Motor neuron (in vitro differentiated cells): ENCODE measurements at places on chromosomes 1 and 21. TPM values are rescaled to one million over a fixed set of nuclear protein-coding genes. Genes with fewer than 3 reads are reported as not detected.

Gene CHI3L2
- total RNA-seq: 3.1 and 4.0 TPM in 2 replicates

Gene GPATCH4
- total RNA-seq: 16.5 and 20.9 TPM in 2 replicates

Gene LHX4
- total RNA-seq: 8.1 TPM in 2 replicates

Gene SPTA1
- total RNA-seq: 0.36 and 0.38 TPM in 2 replicates

Gene RGS13
- total RNA-seq: 0.73 and 0.85 TPM in 2 replicates

Gene SLC30A2
- total RNA-seq: 0.10 and 0.43 TPM in 2 replicates

Gene FAM151A
- not detected in 2 replicates for total RNA-seq

Gene RAP1GAP
- total RNA-seq: 1.3 and 6.6 TPM in 2 replicates

Gene TEDDM1
- total RNA-seq: 0.21 and 0.27 TPM in 2 replicates

Gene RNU1-3
- total RNA-seq: 3,878 and 4,525 TPM in 2 replicates

Gene ACTN2
- total RNA-seq: 4.2 and 5.0 TPM in 2 replicates

Gene TLCD4
- 0.94 and 2.0 TPM in 2 replicates for total RNA-seq

Gene TCHHL1
- total RNA-seq: 0.05 and 0.13 TPM in 2 replicates

Gene TMPRSS2
- total RNA-seq: 0.29 TPM in 1 of 2 replicates, not detected in the other

Gene VSIG8
- 0.15 TPM in 1 of 2 replicates, not detected in the other for total RNA-seq

Gene PLA2G2D
- not detected in 2 replicates for total RNA-seq

Gene PERM1
- total RNA-seq: 1.7 TPM in 1 of 2 replicates, not detected in the other

Gene CLDN14
- total RNA-seq: 0.45 and 2.6 TPM in 2 replicates

Gene HCN3
- total RNA-seq: 29.3 and 33.4 TPM in 2 replicates

Gene CDA
- total RNA-seq: not detected in 2 replicates

Gene RNF19B
- 24.6 and 25.5 TPM in 2 replicates for total RNA-seq

Gene RGS5
- 14.6 and 22.7 TPM in 2 replicates for total RNA-seq

Gene B3GALT2
- 15.9 and 16.8 TPM in 2 replicates for total RNA-seq

Gene NTMT2
- not detected in 2 replicates for total RNA-seq

Gene RAB7B
- total RNA-seq: 1.00 and 1.7 TPM in 2 replicates

Gene LRRC39
- total RNA-seq: 1.6 and 2.3 TPM in 2 replicates

Gene AMY1C
- total RNA-seq: not detected in 2 replicates

Gene FAM177B
- not detected in 2 replicates for total RNA-seq

Gene PGM1
- total RNA-seq: 28.8 and 32.4 TPM in 2 replicates

Gene CD34
- total RNA-seq: 0.17 and 0.23 TPM in 2 replicates

Gene SPATA45
- not detected in 2 replicates for total RNA-seq

Gene SPATA1
- 0.43 and 2.7 TPM in 2 replicates for total RNA-seq

Gene SRP9
- total RNA-seq: 199 and 219 TPM in 2 replicates

Gene GPX7
- total RNA-seq: 12.1 and 12.7 TPM in 2 replicates

Gene DNAJC8
- total RNA-seq: 104 and 108 TPM in 2 replicates

Gene PRELP
- 0.11 and 0.44 TPM in 2 replicates for total RNA-seq

Gene C1orf167
- 0.42 TPM in 1 of 2 replicates, not detected in the other for total RNA-seq

Gene LRRC71
- total RNA-seq: 0.19 TPM in 1 of 2 replicates, not detected in the other

Gene NBPF20
- 6.4 and 8.3 TPM in 2 replicates for total RNA-seq

Gene TCP10L
- total RNA-seq: 1.2 and 1.5 TPM in 2 replicates

Gene PRDM15
- total RNA-seq: 6.7 and 7.1 TPM in 2 replicates

Gene TMEM51
- 3.5 and 3.8 TPM in 2 replicates for total RNA-seq

Gene FCRL1
- total RNA-seq: 0.14 and 0.78 TPM in 2 replicates

Gene CLEC20A
- 0.21 TPM in 1 of 2 replicates, not detected in the other for total RNA-seq

Gene TPTE
- total RNA-seq: not detected in 2 replicates

Gene CFHR3
- 0.66 TPM in 1 of 2 replicates, not detected in the other for total RNA-seq

Gene LY9
- total RNA-seq: 0.23 and 0.46 TPM in 2 replicates

Gene KCNE2
- total RNA-seq: 0.31 and 0.38 TPM in 2 replicates

Gene KRTAP6-2
- total RNA-seq: not detected in 2 replicates

Gene AMY2A
- not detected in 2 replicates for total RNA-seq

Gene PADI1
- 0.05 and 0.44 TPM in 2 replicates for total RNA-seq

Gene RABGAP1L
- 49.6 and 58.0 TPM in 2 replicates for total RNA-seq

Gene CR2
- total RNA-seq: not detected in 2 replicates

Gene ADGRL2
- 155 and 158 TPM in 2 replicates for total RNA-seq

Gene CA14
- total RNA-seq: 28.4 and 29.6 TPM in 2 replicates
